ENCODE measurements at places on chromosomes 1 and 21.

DNA sequence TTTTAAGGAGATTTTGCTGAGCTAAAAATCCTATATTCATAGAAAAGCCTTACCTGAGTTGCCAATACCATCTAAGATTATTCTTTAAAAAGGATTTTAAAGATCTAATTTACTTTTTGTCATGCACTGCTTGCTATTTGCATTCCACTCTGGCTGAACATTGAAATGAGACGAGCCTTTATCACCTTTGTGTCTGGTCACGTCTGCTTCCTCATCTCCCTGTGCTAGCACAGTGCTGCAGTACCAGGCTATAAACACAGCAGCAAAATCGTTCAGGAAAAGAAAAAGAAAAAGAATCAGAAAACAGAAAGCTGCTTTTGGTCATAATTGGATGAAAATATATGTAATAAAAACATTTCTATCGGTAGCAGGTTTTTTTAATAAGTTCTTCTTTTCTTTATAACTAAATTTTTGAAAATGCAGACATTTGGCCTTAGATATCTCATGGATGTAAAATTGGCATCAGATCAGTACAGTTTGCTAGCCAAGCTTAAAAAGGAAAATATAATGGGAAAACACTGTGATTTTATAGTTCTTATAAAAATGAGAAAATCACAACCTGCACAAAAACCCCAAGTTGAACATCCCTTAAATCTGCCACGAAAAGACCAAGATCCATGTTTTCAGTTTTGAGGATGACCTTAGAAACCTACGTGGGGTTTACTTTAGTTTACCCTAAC is 735.7 kb upstream of the CXADR start:
- H3K36me3 ChIP-seq, result no peaks in the 10 kb centered on the region
- H3K27me3 ChIP-seq, result no peaks in the 10 kb centered on the region
- H3K27ac ChIP-seq, result no peak overlapping the region

- H3K36me3 ChIP-seq, result no peaks in the 10 kb centered on the region
- H3K4me1 ChIP-seq, result peaks cover 40% of the 10 kb centered on the region
- H3K27ac ChIP-seq, result peak overlapping the region; percentile 7
- DNase-seq, result peak; percentile 51
- H3K4me3 ChIP-seq, result peak overlapping the region; percentile 12
- no peaks in the 10 kb centered on the region for H3K27me3 ChIP-seq
These were observed 34.7 kb downstream of the RGSL1 start for GRCh38 chr1:182484531-182485257.

GRCh38 chr21:41598561-41599431 is 90.8 kb upstream of the TMPRSS2 start:
- H3K4me3 ChIP-seq, result no peak overlapping the region
- peaks cover 8% of the 10 kb centered on the region for H3K27me3 ChIP-seq
- DNase-seq, result no peak
- H3K27ac ChIP-seq, result no peak overlapping the region
- no peaks in the 10 kb centered on the region for H3K36me3 ChIP-seq

DNA sequence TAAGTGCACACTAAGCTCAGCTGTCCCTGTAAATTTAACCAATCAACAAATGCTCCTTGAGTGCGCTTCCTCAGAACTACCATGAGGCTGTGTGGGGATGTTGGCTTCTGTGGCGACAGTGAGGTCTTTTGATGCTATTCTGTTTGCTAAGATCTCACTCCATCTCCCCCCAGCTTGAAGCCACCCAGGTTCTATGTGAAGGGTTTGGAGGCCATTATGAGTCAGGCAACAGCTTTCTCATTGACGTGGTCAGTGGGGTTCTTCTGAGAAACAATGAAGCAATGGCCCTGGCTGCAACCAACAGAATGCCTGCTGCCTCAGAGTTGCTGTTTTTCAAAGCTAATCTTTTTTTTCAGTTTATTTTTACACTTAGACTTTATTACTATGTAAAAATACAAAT is 205.5 kb downstream of the PTBP2 start:
- no peaks in the 10 kb centered on the region for H3K4me1 ChIP-seq
- H3K27me3 ChIP-seq, result no peaks in the 10 kb centered on the region
- no peaks in the 10 kb centered on the region for H3K36me3 ChIP-seq
- DNase-seq, result no peak

DNA sequence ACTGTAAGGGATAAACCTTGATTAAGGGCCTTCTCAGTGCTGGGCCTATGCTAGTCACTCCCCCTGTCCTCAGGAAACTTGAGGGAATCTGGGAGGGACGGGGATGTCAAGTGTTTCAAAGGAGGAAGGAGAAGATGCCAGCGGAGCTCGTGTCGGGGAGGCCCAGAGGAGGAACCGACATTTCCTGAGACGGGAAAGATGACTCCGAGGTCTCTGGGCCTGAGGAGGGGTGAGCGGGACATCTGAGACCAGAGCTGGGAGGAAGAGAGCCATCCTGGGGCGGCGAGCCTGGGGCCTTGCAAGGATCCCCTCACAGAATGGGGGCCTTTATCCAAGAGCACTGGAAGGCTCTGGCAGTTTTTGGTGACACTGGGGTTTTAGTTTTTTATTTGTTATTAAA is 10.4 kb downstream of the SLC66A1 start:
- peaks cover 48% of the 10 kb centered on the region for H3K36me3 ChIP-seq
- no peaks in the 10 kb centered on the region for H3K27me3 ChIP-seq
- no peak for DNase-seq
- H3K4me1 ChIP-seq, result peaks cover 7% of the 10 kb centered on the region

DNA sequence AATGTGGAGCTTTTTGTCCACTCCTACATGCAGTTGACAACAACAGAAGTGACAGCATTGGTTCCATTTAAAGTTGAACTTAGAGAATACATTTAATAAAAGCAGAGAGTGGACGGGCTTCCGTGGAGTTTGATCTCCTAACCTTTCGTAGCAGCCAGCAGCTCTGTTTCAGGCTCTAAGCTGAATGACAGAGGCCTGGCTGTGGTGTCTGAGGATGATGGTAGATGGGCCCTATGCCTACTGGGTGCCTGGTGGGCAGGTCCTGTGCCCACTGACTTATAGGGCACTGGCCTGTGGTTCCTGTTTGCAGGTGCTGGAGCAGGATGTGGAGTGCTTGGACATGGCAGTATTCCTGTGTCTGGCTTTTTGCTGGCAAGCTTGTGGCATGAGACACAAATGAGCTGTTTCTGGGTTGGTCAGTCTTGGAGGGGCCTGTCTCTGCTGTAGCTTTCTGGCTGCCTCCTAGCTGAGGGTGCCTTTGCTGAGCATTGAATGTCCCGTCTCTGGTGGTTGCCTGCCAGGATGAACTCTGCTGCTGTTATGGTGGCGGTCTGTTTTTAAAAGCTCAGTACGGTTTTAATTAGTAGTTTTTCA is 54.6 kb downstream of the PRDM2 start:
- H3K36me3 ChIP-seq, result peaks cover 63% of the 10 kb centered on the region
- H3K27me3 ChIP-seq, result no peaks in the 10 kb centered on the region
- DNase-seq, result no peak
- H3K4me3 ChIP-seq, result peak overlapping the region; percentile 19
- peaks cover 87% of the 10 kb centered on the region for H3K4me1 ChIP-seq
- H3K27ac ChIP-seq, result no peak overlapping the region

- no peak overlapping the region for H3K27ac ChIP-seq
- no peaks in the 10 kb centered on the region for H3K4me1 ChIP-seq
- no peaks in the 10 kb centered on the region for H3K36me3 ChIP-seq
- no peak overlapping the region for H3K4me3 ChIP-seq
- H3K27me3 ChIP-seq, result no peaks in the 10 kb centered on the region
These were observed 464.9 kb upstream of the ADGRL2 start for GRCh38 chr1:81335876-81336275.

GRCh38 chr21:29293495-29293894 is 5.2 kb upstream of the BACH1 start:
- H3K4me1 ChIP-seq, result peaks cover 48% of the 10 kb centered on the region
- peak overlapping the region; percentile 11 for H3K4me3 ChIP-seq
- H3K27me3 ChIP-seq, result no peaks in the 10 kb centered on the region

DNA sequence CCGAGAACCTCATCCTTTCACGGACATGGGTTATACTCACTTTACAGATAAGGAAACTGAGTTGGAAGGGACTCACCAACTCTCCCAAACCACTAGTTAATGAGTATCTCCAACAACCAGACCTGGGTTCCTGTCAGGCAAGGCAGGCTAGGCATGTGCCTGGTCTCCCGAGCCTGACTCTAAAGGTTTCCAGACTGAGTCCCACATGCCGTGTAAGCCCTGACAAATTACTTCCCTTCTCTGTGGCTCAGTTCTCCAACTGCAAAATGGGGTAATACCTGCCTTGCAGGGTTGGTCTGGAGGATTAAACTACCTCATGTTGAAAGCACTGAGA is 34.3 kb downstream of the SSBP3 start:
- peaks cover 51% of the 10 kb centered on the region for H3K4me1 ChIP-seq
- H3K4me3 ChIP-seq, result no peak overlapping the region
- no peak for DNase-seq

DNA sequence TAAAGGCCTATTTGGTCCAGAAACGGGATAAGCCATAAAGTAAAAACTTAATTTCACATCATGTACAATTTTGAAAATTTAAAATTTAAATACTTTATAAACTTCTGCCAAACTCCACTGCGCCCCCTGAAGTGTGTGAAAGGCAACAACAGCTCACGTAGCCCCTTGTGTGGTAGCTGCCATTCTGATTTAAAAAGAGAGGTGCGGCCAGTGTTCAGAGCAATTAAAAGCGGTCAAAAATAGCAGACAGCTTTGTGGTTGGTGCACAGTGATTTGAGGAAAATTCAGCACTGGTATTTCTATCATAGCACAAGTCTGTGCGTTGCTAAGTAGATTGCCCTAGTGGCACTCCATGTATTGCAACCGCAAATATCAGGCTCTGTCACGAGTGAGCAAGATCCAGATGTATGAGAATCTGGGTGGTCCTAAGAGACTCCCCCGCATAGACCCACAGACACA is 122.5 kb downstream of the ATG4C start:
- no peaks in the 10 kb centered on the region for H3K4me1 ChIP-seq
- no peaks in the 10 kb centered on the region for H3K27me3 ChIP-seq
- H3K27ac ChIP-seq, result no peak overlapping the region
- H3K36me3 ChIP-seq, result no peaks in the 10 kb centered on the region

DNA sequence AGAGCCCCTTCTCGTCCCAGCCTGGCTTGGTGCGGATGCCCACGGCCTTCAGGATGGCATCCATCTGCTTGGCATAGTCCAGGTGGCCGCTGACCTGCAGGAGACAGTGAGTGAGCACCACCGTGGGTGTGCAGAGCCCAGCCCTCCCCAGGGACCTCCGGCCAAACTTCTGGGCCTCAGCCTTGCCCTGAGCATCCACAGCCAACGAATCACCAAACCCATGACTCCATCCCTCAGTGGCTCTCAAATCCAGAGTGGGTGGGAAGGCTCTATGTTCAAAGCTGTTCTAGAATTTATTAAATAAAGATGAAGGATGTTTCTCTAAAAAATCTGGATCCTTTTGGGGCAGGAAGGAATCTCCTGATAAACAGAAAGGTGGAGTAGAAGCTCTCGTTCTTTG is 18.7 kb downstream of the HTR6 start:
- H3K4me3 ChIP-seq, result no peak overlapping the region
- H3K27ac ChIP-seq, result no peak overlapping the region
- DNase-seq, result no peak
- no peaks in the 10 kb centered on the region for H3K27me3 ChIP-seq
- H3K36me3 ChIP-seq, result peaks cover 33% of the 10 kb centered on the region

DNA sequence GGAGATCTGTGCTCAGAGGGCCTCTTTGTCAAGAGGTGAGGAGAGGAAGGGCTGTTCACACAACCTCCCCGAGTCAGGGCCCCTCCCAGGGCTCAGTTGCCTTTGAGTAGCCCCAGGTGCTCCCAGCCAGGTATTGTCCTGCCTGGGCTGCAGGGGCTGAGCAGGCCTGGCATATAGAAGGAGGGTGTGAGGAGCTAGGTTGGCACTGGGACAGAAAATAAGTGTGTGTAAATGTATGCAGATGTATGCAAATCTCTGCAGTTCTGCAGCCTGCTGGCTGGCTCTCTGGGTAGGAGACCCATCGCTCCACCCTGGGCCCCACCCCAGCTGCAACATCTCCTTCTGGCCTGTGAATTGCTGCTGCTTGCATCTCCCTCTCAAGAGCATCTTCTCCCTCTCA is 52.4 kb downstream of the NAV1 start:
- no peak for DNase-seq
- no peaks in the 10 kb centered on the region for H3K36me3 ChIP-seq
- no peak overlapping the region for H3K4me3 ChIP-seq

DNA sequence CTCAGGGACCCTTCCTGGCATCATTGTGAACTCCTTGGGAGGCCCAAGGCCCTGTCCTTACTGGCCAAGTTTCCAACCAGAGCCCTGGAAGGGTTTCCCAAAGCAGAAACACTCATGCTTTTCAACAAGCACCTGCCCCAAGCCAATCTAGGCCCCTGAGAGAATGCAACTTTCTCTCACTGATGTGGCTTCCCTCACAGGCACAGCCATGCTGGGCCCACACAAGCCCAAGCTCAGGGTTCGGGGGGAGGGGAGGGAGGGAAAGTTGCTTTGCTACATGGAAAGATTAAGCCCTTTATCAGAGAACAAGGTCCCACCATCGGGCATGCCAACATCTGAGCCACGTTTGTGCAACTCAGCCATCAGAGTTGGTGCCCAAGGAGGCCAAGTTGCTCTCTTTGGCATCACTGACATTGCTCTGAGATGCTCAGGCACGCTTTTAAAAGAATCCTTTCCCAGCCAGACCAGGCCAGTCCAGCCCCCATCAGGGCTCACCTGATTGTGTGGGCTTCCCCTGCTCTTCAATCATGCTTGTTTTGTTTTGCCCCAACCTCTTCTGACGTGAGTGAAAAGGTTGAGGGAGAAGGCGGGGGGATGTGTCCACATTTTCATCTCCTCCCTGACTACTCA is 43.5 kb downstream of the RIMS3 start:
- peaks cover 12% of the 10 kb centered on the region for H3K27me3 ChIP-seq
- H3K4me3 ChIP-seq, result no peak overlapping the region
- H3K27ac ChIP-seq, result no peak overlapping the region
- H3K36me3 ChIP-seq, result no peaks in the 10 kb centered on the region

DNA sequence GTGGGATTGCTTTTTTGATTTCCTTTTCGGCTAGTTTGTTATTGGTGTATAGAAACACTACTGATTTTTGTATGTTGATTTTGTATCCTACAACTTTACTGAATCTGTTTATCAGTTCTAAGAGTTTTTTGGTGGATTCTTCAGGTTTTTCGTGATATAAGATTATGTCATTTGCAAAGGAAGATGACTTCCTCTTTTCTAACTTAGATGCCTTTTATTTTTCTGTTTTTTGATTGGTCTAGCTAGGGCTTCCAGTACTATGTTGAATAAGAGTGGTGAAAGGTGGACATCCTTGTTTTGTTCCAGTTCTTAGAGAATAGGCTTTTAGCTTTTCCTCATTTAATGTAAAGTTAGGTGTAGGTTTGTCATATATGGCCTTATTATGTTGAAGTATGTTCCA is 13.1 kb upstream of the NHLH2 start:
- no peak overlapping the region for H3K4me3 ChIP-seq
- H3K27me3 ChIP-seq, result peaks cover 11% of the 10 kb centered on the region
- H3K27ac ChIP-seq, result no peak overlapping the region
- H3K36me3 ChIP-seq, result no peaks in the 10 kb centered on the region

DNA sequence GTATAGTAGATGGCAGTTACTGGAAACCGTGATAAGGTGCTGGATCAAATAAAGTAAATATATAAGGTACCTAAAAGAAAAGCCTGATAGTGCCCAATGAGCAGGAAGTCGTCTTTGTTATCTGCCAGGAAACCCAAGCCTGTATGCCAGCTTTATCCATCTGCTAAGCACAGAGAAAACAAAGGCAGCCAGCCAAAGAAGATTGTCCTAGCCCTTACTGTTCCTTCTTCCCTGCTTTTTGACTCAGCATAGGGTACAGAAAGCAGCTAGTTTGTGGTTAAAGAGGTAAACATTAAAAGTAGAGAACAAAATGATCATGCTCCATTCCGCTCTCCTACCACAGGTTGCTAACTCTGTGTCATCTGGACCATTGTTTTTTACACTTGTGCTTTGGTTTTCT is 10.1 kb downstream of the KRTAP22-2 start:
- H3K27ac ChIP-seq, result no peak overlapping the region
- H3K4me1 ChIP-seq, result no peaks in the 10 kb centered on the region
- H3K36me3 ChIP-seq, result no peaks in the 10 kb centered on the region
- DNase-seq, result no peak
- no peak overlapping the region for H3K4me3 ChIP-seq
